ENCODE measurements at places on chromosomes 11 and 22.

DNA sequence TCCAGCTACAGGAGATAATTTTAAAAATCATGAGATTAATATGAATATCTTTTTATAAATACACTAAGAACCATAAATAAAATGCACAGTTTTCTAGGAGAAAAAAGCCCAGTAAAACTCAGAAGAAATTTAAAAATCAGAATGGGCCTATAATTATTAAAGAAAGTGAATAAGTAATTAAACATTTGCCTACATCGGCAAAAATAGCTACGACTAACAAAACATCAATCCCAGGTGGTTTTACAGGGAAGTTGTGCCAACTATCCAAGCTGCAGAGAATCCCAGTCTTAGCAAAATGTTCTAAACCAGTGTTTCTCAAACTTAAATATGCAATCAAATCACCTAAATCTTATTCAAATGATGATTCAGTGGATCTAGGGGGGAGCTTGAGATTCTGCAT lies 180.0 kb downstream of the TRIM29 start:
- DNase-seq, result no peak

DNA sequence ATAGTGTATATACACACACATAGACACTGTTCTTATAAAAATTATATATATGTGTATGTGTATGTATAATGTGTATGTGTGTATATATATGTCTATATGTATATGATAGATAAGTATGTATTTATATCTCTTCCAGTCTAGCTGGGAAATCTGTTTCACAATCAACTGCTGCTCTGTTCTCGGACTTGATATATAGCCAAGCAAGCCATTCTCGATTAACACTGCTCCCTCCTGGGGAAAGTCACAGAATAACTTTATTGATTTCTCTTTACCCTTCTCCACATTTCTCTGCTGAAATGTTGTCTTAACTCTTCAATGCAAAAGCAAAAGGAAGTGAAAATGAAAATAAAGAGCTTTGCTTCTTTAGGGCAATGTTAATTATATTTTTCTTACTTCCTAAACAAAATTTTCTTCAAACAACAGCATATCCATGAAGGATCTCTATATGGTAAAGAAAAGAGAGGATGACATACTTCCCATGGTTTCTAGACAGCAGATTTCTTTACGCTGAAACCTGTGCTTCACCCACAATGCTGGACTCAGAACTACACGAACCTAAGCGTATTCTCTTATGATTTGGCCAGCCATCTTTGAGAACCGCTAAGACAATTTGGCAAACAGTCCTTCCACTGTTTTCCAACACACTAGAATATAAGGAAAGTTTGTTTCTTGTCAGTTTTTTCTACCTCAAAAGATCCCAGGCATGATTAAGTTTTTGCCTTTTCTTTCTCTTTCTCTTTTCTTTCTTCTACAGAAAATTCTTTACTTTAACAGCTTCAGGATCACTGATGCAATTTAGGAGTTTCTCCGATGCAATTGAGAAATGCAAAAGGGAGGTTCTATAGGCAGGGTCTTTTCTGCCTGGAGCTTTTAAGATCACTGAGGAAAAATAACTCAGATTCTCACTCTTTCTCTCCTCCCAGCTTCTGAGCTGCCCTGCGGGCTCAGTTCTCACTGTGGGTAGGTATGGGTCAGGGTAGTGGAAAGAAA lies 1.9 kb downstream of the BLID start:
- no peak for DNase-seq

- no peak for DNase-seq
These were observed 85.0 kb downstream of the NAT10 start for GRCh38 chr11:34190192-34191139.

- DNase-seq, result no peak
These were observed 88.4 kb downstream of the CCDC81 start for GRCh38 chr11:86463120-86463519.

DNA sequence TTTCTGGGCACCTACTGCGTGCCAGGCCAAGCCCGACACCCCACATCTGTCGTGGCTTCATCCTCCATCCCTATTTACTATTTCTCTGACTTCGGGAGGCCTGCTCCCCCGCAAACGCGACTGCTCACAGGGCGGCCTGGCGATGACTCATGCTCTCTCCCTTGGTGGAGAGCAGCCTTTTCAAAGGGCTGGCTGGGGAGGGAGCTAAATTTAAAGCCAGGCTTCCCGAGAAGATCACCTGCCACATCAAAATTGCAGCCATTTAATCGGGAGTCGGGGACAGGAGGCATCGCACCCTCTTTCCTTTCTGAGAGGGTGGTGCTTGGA lies 24.9 kb upstream of the SHISAL1 start:
- no peak for DNase-seq

DNA sequence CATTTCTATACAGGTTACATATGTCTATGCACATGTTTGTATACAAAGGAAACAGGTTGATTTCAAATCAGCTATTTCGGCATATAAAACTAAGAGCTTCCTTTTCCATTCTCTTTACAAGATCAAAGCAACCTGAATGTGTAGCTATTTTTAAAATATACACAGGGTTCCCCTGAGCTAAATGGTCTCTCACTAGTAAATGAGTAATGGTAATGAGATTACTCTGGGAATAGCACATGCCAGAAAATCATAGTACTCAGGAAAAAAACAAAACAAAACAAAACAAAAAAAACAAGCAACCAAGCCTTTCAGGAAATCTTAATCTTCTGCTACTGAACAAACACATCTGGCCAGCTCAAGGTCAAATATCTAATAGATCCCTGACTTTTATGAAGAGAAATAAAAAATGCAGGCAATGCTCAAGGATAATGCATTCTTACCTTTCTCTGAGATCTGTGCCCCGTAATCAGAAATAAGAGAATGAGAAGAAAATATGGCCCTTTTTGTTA lies 156.6 kb upstream of the POU2AF2 start:
- no peak for DNase-seq

DNA sequence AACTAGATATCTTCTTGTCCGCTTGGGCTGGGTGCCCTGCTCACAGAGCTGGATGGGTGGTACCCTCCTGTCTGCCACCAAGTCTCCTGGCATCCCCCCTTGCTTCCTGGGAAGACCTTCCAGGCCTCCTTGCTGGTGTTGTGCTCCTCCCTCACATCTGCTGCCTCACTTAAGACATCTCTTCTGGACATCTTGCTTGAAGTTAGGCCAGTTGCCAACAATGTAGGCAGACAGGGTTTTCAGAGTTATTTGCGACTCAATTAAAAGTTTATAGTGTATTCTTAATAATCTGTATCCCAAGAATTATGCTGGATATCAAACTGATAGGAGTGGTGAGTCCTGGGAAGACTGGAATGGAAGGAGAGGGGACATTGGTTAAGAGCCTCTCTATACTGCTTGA lies 64.0 kb upstream of the TNRC6B start:
- no peak for DNase-seq

- DNase-seq, result no peak
These were observed 26.0 kb downstream of the IL10RA start for GRCh38 chr11:118012083-118012669.

- no peak for DNase-seq
These were observed 6.6 kb upstream of the PIK3C2A start for GRCh38 chr11:17214338-17214737.

- DNase-seq, result no peak
These were observed 34.2 kb upstream of the VPREB1 start for GRCh38 chr22:22210375-22210774.

DNA sequence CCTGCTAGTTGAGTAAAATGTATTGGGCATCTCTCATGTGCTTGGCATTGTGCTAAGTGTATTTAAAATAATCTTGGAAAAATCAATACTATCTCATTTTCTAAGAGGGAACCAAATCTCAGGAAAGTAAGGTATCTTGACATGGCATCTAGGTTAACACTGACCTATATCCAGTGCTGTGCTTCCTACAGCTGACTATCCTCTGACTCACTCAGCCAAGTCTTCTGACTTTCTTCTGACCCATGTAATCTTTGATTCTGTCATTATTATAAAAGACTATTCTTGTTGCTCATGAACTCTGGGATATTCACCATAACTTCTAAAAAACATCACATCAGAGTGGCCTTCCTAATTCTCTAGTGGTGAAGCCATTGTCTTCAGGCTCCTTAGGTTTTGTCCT lies 304.1 kb upstream of the TENM4 start:
- DNase-seq, result no peak

DNA sequence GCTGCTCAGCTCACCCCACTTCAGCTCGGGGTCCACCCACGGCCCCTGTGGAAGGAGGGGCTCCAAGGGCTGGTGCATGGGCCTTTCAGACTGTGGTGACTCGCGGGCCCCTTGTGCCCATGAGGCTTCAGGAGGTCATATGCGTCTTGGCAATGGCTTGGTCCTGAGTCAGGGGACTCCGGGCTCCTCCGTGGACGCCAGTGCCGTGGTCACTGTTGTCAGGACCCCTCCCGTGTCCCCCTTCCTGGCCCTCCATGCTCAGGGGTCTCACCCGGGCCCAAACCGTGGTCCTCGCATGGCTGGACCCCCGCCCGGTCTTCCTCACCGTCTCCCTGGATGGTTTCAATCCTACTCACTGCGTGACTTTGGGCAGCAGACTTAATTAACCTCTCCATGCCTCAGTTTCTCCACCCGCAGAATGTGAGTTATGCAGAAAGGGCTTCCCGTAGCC lies 436.4 kb downstream of the TBC1D22A start:
- DNase-seq, result no peak

- DNase-seq, result no peak
These were observed 102.9 kb downstream of the MTNR1B start for GRCh38 chr11:93072229-93072914.

DNA sequence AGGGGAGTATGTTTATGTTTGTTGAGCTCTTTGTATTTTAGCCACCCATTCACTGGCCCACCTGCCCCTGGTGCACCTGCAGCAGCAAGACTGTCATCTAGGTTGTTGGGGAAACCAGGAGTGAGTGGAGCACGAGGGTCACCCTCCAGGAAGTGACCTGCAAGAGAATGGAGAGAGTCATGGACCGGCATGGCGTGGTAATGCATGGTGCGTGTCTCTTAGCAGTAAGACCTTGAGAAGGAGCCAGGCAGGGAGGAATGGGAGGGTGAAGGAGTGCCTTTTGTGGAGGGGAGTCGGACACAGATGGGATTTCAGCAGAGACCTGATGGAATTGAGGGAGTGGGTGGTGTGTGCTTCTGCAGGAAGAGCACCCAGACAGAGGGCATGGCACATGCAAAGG lies 37.9 kb downstream of the KCNQ1 start:
- no peak for DNase-seq

DNA sequence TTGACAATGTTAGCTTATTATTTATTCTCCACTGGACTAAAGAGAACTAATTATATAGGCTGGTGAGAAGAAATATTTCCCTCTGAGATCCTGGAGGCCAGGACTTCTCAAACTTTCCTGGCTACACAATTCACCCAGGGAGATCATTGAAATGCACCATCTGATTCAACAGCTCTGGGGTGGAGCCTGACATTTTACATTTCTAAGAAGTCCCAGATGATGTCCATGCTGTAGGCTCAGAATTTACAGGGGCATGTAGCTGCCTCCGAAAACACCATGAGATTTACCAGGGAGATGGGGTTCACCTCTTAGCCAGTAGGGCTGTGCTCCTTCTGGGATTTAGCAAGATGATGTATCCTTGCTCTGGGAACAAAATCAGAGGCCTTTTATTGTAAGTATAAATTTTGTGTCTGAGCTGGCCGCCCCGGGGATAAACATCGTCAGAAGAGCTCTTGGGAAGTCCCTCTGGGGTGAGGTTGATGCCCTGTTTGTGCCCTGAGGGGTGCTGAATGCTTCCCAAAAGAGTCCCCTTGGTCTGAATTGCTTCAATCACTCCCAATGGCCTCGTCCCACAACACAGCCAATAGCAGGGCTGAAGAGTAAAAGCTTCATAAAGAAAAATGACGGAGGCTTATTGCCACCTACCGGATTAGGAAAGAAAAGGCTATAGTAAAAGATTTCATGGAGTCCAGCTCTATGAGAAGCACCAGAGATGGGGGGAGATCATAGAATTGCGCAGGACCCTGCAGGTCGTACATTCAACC lies 33.4 kb upstream of the API5 start:
- DNase-seq, result no peak

DNA sequence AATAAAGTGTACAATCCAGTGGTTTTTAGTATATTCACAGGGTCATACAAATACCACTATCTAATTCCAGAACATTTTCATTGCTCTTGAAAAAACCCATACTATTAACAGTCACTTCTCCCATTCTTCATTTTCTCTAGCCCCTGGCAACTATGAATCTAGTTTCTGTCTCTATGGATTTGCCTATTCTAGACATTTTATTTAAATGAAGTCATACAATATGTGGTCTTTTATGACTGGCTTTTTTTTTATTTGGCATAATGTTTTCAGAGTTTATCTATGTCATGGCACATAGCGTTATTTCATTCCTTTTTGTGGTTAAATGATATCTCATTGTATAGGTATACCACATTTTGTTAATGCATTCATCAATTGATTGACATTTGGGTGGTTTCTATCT lies 59.4 kb downstream of the KDM2A start:
- no peak for DNase-seq

GRCh38 chr22:21582801-21583740 lies 15.6 kb downstream of the UBE2L3 start:
- DNase-seq, result no peak

GRCh38 chr22:24007253-24008021 lies 2.2 kb upstream of the GSTT4 start:
- DNase-seq, result no peak

- no peak for DNase-seq
These were observed 131.2 kb downstream of the TTC17 start for GRCh38 chr11:43489869-43490465.

DNA sequence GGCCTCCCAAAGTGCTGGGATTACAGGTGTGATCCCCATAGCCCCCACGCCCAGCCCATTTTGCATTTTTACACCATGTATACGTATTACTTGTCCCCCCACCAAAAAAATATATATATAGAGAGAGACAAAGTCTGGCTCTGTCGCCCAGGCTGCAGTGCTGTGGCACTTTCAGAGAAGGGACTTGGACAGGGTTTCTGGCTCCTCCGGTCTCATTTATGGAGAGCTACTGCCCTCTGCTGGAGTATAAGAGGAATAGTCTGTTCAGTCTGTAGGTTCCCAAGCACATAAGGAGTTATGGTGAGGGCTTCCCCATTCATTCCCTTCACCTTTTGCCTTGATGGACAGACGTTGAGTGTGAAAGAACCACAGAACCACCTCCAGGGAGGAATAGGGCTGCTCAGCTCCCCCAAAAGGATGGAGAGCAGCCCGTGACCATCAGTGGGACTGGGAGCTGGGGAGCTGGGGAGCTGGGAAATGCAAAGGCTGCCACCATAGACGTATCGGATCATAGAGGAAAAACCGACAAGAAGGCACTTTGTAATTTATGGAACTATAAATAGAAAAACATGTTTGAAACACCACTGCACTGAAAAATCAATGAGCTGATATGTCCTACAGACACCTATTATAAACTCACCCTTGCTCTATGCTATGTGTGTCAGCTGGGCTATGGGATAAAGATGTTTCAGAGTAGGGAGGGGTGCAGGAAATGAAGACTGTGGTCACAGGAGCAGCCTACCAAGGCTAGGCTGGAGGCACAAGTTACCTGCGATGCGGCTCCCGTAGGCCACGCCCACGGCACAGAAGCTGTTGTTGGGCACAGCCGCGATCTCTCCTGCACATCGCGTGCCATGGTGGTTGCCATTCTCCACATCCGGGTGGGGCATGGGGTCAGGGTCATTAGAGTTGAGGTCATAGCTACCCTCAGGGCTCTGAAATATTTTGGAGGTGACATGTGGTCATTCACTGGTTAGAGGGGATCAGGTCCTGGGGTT lies 5.2 kb downstream of the PCSK7 start:
- DNase-seq, result no peak
